NCI-H1417 treated with DMSO at 0.1 percent for 48 hours (cell line): ENCODE measurements at places on chromosomes 4 and X.

GRCh38 chr4:1628892-1629698, 55.0 kb downstream of the FAM53A start:
- DNase-seq = no peak

DNA sequence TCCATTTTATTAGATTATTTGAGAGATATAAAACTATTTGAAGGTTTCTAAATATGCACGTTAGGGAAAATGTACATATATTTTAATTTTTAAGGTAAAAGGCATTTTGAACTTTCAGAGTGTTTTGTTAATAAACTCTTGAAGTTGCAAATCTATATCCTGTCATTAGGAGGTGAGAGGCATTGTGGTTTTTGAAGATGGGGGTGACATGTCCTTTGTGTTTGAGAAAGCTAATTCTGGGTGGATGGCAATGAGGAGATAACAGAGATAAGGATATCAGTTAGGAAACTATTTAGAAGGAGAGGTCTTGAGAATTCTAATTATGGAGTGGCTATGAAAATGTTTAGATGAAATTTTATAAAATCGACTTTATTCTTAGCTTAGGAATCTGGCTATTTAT, 6.1 kb downstream of the STIM2 start:
- no peak for DNase-seq

GRCh38 chr4:153629776-153630175, 54.3 kb upstream of the TLR2 start:
- no peak for DNase-seq

DNA sequence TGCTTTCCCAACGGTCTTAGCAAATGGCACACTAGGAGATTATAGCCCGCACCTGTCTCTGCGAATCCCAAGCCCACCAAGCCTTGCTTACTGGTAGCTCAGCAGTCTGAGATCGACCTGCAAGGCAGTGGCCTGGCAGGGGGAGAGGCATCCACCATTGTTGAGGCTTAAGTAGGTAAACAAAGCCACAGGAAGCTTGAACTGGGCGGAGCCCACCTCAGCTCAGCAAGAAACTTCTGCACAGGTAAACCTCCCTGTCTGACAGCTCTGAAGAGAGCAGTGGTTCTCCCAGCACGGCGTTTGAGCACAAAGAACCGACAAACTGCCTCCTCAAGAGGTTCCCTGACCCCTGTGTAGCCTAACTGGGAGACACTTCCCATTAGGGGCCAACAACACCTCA, 42.8 kb downstream of the BRWD3 start:
- DNase-seq = no peak

GRCh38 chrX:120463241-120463640, 5.9 kb downstream of the LAMP2 start:
- no peak for DNase-seq

- DNase-seq = no peak
Measured at GRCh38 chr4:61531188-61531587, 331.1 kb downstream of the ADGRL3 start.

DNA sequence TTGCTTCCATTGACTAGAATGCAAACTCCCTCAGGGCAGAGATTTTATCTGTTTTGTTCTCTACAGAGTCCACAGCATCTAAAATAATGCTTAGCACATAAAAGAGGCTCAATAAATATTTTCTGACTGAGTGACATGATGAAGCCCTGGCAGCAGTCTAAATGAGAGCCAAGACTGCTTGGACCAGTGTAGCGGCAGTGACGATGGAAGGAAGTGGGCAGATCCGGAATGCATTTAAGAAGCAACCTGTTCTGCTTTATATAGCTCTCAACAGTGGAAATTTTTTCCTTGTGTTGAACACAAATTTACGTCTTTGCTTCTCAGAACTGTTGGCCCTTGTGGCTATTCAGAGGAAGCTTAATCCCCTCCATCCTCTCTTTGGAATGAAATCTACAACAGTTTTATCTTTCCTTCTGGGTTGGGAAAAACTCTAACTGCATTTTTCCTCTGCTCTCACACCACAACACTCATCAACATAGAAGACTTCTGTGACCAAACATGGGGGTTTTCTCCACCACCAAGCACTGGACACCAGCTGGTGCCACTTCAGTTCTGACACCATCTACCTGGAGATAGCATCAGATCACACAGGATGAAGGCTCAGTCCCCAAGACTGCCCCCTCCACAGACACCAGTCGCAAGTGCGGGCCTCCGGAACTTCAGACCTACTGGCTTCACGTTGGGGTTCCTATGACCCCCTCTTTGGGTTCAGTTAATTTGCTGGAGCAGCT, 7.0 kb upstream of the BEND4 start:
- no peak for DNase-seq

GRCh38 chrX:153784325-153784967, 3.6 kb downstream of the SRPK3 start:
- DNase-seq = no peak

- DNase-seq = no peak
Measured at GRCh38 chr4:141609243-141609642, 27.1 kb upstream of the IL15 start.

- no peak for DNase-seq
Measured at GRCh38 chr4:10703766-10704429, 19.3 kb upstream of the CLNK start.

DNA sequence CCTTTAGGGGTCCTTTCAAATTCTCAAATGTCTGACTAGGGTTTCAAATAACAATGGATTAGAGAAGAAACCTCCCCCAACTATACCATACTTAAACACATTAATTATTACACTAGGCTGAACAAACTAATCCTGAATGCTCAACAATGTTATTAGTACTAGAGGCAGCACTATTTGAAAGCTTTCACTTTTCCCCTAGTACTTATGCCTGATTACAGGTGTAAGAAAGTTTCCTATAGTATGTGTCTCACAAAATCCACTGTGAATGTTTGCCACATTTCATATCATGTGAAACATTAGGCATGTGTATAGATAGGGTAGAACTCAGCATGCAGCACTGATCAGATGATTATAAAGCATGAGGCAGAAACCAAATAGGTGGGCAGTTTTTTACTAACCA, 336.2 kb downstream of the ZNF674 start:
- DNase-seq = no peak

DNA sequence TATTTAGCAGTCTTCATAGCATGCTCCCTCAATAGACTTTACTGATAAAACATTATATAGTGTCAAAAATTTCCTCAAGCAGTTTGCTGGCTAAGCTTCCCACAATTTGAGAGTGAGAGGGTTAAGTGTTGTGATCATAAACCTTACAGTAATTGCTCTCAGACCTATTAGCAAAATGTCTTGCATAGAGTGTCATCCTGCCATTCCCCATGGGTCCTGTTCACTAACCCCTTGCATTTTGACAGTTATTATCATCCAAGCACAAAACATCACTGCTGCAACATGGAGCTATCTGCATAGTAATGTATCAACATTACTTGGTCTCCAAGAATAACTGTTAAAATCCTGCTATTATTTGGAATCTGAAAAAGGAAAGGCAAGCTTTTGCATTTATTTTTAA, 196.1 kb upstream of the GK2 start:
- no peak for DNase-seq

DNA sequence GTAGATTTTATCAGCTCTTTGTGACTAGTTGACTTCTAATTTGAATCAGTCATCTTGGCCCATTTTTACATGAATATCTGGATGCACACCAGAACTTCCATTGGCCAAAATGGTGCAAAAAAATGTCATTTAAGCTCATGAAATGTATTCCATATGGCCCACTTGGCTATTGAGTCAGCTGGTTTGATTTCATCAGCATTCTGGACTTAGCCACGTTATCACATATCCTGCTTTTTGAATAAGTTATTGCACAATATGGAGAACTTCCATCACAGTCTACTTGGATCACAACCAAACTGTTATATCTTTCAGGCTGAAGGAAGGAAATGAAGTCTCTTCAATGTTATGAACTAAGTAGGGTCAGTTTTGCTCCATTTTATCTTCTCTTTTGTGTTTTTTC, 640.6 kb downstream of the PCDH7 start:
- no peak for DNase-seq

DNA sequence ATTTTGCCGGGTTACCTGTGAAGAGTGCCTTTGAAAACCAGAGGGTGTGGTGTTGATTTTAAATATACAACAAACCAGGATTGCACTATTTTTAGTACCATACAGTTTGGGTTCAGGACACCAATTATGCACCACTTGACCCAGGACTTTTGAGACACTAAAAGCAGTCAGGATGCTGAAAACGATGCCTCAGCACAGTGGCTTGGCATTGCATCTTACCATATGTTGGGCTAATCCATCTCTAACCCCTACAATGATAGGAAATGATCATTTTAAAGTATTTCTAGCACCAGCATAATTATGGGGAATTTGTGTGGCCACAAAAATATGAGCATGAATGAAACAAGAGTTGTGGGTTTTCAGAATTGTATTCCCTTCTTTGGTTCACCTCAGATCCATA, 4.1 kb downstream of the IBSP start:
- no peak for DNase-seq

GRCh38 chr4:188824553-188824952, 685.3 kb downstream of the TRIML1 start:
- no peak for DNase-seq
